ENCODE measurements at places on chromosomes 1 and 21.

- DNase-seq: no peak
Measured at GRCh38 chr1:208107425-208108212, 136.6 kb downstream of the PLXNA2 start.

- no peak for DNase-seq
Measured at GRCh38 chr1:107535091-107535490, 394.3 kb downstream of the NTNG1 start.

GRCh38 chr1:81551946-81552345, 248.8 kb upstream of the ADGRL2 start:
- DNase-seq: no peak

DNA sequence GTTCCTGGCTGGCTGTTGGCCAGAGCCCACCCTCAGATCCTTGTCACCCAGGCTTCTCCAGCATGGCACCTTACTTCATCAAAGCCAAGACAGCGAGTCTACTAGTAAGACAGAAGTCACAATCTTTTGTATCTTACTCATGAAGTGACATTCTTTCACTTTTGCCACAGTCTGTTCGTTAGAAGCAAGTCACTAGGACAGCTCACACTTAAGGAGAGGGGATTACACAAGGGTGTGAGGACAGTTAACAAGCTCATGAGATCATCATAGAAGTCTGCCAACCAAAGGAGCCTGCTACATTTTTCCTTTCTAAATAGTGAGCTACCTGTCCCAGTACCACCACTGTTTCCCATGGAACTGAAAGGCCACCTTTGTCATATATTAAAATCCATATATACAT, 61.5 kb downstream of the PACC1 start:
- DNase-seq: no peak

DNA sequence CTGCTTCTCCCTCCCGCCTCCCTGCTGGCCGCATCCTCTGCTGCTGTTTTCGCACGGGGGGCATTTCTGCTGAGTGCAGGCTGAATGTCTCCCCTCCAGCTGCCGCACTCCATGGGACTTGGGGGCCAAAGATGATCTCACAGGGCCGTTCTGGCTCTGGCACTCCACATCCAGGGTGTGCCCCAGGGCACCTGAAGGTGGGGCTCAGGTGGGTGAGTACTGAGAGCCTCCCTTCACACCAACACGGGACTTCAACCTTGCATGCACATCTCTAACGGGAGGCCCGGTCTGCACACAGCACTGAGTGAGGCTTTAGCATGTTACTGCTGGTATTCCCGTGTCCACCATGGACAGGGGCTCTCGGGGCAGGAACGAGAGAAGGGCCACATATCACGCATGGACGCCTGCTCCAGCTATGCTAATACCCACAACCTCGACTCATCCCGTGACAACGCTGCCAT, 88.9 kb downstream of the DMRTB1 start:
- DNase-seq: no peak

- no peak for DNase-seq
Measured at GRCh38 chr1:229574679-229575442, 16.4 kb upstream of the ABCB10 start.

- DNase-seq: no peak
Measured at GRCh38 chr1:21293537-21294265, 3.4 kb upstream of the ECE1 start.

DNA sequence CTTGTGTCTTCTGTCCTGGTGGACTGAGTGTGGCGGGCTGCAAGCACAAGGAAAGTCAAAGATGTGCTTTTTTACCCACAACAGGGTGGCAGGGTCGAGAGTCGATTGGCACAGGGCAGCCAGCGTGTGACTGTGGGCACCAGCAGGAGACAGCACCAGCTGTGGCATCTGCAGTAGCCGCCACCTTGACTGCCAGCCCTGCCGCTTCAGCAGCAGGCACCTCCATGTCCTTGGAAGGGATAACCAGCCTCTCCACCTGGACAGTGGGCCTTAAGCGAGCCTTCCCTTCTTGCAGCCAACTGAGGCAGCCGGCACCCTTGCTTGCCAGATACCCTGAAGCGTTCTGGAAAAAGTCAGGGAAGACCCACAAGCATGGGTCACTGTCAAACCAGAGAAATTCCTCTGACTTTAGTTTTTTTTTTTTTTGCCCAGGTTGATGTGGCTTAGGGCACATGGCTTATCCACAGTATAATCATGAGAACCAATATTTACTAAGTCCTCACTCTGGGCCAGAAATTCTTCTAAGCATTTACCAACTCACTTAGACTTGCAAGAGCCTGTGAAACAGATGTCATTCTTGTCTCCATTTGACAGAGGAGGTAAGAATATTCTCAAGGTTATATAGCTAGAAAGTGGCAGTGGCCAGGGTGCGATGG, 30.1 kb upstream of the PTGFRN start:
- no peak for DNase-seq

DNA sequence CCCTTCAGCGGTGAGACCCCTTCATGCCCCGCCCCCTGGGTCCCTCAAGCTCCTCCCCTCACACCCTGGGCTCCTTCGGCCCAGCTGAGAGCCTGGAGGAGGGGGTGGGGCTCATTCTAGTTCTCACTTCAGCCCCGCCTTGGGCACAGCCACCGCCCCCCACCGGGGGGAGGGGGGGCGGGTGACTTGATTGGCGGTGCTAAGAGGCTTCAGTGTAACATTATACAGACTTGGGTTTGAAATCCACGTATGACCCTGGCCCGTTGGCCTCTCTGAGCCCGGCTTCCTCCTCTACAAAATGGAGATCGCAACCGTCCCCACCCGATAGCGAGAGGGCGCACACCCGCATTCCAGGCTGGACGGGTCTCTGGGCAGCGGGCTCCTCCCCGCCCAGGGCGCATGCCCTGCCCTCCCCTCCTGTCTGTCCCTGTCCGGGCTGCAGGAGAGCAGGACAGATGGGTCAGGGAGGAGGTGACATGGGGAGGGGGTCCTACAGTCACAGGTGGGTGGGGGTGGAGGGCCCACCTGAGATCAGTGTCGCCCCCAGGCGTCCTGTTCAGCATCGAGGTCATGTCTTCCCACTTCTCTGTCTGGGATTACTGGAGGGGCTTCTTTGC, 5.1 kb downstream of the CLCNKB start:
- DNase-seq: peak; percentile 69

- DNase-seq: no peak
Measured at GRCh38 chr1:100268202-100268601, 2.2 kb downstream of the RTCA start.

DNA sequence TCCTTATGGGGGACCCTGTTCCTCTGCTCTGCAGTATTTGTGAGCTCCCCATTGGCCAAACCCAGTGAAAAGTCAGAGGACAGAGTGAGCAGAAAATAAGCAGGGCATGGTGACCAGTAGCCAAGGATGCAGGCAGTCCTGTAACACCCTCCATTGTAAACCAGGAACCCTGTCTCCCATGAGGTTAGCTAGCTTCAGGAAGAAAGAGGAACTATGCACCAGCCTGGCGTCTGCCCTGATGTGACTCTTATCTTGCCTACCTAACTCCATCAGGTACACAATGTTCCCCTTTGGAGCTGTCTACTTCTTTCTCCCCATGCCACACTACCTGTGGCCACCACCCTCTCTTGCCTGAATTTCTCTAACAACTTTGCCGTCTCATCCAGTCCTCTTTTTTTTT, 119.2 kb downstream of the LRIG2 start:
- DNase-seq: no peak

DNA sequence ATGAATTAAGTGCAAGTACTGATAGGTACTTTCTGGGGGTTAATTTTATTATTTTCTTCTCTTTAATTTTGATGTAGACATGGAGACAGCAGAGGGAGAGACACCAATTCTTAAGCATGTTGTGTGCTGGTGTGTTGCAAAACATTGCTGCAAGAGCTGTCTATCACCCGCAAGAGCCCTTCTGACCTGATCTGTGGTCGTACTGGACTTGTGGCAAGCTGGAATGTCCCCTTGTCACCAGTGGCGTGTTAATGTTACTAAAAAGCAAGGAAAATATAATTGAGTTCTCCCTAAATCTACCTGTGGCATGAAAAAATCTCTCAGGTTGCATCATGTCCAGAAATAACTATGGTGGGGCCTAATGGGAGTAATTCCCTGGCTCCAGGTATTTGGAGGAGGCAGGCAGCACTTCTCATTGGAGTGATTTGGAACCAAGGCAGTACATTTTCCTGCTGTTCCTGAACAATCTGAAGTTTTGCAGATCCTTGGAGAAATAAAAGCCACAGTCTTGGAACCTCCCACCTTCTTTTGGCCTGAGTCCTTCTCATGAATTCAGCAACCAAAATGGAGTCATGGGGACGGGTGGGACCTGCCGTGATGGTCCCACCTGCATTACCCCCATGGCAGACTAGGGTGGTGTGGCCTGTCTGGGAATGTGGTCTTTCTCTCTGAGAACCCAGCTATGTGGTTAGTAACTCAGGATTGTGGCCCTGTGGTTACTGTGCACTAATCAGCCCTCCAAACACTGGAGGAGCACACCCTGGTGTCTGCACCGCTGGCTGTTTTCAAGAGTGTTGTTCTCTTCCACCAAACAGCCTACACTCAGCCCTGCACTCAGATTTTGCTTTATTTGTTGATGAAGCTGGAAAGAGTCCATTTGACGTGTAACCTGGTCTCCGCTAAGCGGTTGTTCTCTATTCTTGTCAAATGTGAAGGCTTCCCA, 57.4 kb downstream of the GALNT2 start:
- no peak for DNase-seq

GRCh38 chr1:235852887-235853286, 13.8 kb downstream of the LYST start:
- DNase-seq: no peak

DNA sequence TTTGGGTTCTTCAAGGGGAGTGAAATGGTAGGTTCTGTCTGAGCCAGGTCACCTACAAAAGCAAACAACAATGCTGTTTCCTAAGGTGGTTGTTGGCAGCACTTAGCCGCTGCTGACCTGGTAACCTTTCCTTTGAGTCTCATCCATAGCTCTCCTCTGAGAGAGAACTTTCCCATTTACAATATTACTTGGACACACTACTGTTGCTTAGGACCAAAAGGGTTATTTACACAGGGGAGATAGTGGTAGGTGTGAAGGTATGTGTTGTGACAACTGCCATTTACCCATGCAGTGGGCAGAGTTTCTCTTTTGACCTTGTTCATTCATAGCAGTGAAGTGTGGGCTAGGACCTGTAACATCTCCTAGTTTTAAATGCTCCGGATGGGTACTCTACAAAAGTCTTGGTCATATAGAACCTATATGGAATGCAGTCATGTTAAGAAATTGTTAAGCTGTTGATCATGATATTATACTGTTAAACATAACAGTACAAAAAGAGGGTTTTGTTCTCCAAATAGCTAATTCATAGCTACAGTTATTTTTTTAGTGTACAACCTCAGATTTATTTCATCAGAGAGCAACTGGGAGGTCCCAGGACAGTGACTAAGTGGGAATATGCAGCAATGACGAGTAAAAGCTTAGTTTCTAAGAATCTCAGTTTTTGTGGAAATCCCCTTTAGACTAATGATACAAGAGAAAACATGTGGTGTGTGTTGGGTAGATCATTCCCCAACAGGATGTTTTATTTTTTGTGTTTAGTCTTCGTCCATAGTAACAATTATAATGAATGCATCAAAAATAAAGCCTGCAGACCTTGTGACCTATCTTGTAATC, 219.7 kb downstream of the NFIA start:
- DNase-seq: no peak

- no peak for DNase-seq
Measured at GRCh38 chr1:228978484-228979324, 243.4 kb downstream of the RHOU start.

GRCh38 chr1:23609971-23610370, 50.7 kb upstream of the ID3 start:
- no peak for DNase-seq

DNA sequence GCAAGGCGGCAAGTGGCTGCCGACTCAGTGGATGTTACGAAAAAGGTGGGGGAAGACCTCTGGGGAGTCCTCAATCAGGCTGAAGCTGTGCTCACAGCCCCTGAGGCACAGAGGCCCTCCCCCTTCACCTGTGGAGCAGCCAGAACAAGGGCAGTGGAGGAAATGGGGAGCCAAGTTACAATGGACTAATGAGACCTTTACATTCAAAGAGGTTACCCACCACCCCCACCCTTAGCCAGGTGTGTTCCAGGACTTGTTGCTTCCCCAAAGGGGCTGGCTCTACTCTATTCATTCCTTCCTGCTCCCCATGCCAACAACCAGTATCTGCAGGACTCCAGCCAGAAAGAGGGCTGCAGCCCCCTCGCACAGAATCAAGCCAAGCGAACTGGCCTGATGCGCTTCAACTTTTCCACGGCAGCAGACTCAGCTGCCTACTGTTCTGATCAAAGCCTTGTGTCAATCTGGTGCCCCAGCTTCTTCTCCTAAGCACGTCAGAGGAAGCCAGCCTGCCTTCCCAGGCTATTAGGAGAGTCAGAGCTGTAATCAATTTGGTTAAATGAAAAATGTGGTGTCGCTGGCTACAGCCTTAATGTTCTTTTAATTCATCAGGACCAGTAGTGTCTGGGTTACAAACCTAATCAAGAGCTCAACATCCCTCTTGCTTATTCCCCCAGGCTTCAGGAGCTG, 1.8 kb upstream of the SYT2 start:
- no peak for DNase-seq

- DNase-seq: peak; percentile 14
Measured at GRCh38 chr1:183291802-183292514, 105.9 kb downstream of the LAMC2 start.

DNA sequence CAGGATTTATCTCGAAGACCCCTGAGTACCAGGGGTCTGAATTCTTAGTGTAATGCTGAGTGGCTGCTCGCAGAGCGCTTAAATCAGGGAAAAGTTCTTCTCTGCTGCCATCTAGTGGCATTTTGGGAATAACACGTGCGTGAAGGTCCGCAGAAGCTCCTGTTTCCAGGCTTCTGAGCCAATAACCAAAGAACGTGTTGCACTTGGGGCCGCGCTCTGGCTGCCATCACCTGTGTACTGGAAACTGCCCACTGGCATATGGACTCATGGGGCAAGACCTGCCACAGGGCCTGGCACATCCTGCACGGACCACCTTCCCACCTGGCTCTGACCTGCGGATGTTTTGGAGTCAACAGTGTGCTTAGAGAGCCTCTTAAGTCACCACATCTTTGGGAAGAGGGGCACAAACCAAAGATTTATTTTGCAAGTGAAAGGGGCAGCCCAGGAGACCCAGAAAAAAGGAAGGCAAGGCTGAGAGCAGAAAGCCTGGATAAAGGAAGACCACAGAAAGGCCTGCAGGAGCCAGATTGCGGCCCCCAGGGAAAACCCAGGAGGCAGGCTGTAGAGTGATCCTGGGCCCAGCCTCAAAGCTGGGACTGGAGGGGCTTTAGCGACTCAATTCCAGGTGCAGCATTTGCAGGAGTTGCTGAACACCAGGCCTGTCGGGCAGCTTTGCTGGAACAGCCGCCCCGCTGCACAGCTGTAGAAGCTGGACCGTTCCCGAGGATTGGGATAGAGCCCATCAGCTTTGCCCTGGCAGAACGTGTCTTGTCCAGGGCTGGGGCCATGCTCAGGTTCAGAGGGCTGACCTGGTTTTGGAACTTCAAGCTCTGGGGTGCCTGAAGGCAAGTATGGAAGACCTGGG, 13.0 kb downstream of the CHIT1 start:
- DNase-seq: peak; percentile 95

GRCh38 chr21:41576013-41576615, 68.2 kb upstream of the TMPRSS2 start:
- no peak for DNase-seq

- peak; percentile 63 for DNase-seq
Measured at GRCh38 chr1:3955196-3955772, 55.2 kb upstream of the C1orf174 start.

Data from NCI-H1417 (cell line).